ENCODE measurements at places on chromosomes 1 and 21. TPM values are rescaled to one million over a fixed set of nuclear protein-coding genes. Genes with fewer than 3 reads are reported as not detected.

DNA sequence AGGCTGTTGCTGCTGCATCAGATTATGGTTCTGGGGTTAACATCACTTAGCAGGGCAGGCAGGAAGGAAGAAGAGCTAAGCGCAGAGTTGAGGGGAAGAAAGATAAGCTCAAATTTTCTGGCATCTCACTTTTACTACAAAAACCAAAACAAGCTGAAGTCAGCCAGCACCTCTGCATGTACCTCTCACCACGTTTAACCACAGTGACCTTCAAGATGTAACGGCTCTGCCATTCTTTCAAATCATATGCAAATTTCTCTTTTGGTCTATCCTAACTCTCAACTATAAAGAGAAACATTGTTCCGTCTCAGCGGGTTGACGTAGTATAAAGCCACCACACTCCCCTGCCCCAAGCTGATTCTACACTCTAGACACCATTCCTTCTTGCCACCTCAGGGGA, 154.4 kb downstream of the OMA1 start:
- no peak for DNase-seq

- no peak for DNase-seq
Observed at GRCh38 chr21:45027241-45028196, 46.9 kb upstream of the ADARB1 start.

Gene SPRR5
- total RNA-seq = not detected

Gene TNFRSF25
- 10.3 TPM for total RNA-seq

- DNase-seq = no peak
Observed at GRCh38 chr21:36643374-36644250, 55.3 kb upstream of the SIM2 start.

DNA sequence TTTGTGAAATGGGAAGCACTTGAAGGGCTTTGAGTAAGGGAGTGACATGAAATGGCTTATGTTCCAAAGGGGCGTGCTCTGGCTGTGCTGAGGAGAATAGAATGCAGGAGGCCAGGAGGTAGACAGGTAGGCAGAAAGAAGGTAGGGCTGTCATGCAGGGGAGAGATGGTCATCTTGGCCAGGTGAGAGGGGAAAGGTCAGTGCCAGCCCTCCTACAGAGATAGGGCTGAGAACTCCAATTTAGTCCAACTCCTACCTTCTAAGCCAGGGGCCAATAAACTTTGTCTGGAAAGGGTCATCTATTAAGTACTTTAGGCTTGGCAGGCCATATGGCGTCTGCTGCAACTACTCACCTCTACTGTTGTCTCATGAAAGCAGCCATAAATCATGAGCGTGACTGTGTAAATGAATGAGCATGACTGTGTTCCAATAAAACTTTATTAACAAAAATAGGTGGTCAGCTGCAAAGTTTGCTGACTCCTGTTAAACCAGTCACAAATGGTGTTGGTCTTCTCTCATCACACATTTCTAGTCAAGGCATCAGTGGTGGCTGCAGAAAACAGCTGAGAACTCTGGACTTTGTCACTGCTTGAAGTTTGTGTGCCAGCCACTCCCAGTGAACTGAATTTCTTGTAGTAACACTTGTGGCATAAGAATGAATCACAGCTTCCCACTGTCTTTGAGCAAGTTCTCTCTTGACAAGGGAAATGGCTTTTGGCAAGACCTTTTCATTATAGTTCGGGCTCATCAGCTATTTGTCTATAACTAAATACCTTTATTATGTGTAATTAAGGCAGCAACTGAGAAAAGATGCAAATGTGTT, 32.0 kb upstream of the CD2 start:
- no peak for DNase-seq

Gene PLA2G2C
- not detected for total RNA-seq

Gene EFNA1
- total RNA-seq = 15.3 TPM

- DNase-seq = no peak
Observed at GRCh38 chr1:3001471-3002348, 19.6 kb upstream of the ACTRT2 start.

- DNase-seq = no peak
Observed at GRCh38 chr1:226310245-226310540, 1.2 kb upstream of the LIN9 start.

GRCh38 chr21:45184869-45185268, 102.8 kb downstream of the POFUT2 start:
- DNase-seq = no peak

GRCh38 chr1:50348449-50349241, 74.6 kb downstream of the DMRTA2 start:
- peak; percentile 77 for DNase-seq

GRCh38 chr1:63847308-63847910, 73.6 kb downstream of the ROR1 start:
- DNase-seq = no peak

DNA sequence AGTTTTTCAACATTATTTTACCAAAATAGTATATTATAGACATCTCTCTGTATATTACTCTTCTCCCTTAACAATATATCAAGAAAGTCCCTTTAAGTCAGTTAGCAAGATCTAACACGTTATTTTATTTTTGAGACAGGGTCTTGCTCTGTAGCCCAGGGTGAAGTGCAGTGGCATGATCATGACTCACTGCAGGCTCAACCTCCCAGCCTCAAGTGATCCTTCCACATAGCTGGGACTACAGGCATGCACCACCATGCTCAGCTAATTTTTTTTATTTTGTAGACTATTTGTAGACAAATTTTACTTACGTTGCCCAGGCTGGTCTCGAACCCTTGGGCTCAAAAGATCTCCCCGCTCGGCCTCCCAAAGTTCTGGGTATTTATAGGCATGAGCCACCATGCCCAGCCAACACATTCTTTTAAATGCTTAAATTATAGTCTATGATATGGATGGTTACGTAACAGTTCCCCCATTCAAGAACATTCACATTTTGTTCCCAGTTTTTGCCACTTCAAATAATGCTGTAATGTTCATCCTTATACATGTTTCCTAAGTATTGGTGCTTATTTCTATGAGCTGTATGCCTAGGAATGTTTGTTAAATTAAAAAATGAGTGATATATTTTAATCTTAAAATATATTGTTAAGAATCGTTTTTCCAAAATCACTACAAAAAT, 70.4 kb downstream of the TUT4 start:
- DNase-seq = no peak

GRCh38 chr21:36079010-36079649, 9.3 kb downstream of the CBR1 start:
- DNase-seq = peak; percentile 34

GRCh38 chr1:87127581-87127980, 201.1 kb upstream of the LMO4 start:
- DNase-seq = no peak

Gene NEGR1
- total RNA-seq = 22.3 TPM

DNA sequence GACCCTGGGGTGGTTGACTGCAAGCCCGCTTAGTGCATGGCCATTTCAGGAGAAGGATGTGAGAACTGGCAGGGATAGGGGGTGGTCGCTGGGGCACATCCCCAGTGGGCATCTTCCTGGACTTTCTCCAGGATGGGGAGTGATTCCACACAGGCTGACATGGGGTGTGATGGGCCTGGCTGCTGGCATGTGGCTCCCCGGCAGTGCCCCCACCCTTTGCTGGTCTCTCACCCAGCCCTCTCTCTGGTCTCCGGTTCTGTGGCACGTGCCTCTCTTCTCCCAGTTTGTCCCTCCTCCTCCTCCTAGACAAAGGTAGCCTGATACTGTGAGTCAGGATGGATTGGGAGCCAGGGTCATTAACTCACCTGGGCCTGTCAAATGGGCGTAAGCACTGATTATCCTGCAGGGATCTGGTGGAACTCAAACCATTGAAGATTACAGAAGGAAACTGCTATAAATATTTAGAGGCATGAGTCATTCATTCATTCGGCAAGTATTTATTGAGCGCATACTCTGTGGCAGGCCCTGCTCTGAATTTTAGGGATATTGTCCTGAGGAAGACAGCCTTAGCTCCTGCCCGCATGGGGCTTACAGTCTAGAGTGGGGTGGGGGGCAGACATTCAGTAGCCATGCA, 23.6 kb upstream of the EPS8L3 start:
- no peak for DNase-seq

GRCh38 chr1:206939131-206939530, 7.1 kb downstream of the PIGR start:
- no peak for DNase-seq

GRCh38 chr1:154182344-154183045, 9.4 kb downstream of the TPM3 start:
- DNase-seq = peak; percentile 86

DNA sequence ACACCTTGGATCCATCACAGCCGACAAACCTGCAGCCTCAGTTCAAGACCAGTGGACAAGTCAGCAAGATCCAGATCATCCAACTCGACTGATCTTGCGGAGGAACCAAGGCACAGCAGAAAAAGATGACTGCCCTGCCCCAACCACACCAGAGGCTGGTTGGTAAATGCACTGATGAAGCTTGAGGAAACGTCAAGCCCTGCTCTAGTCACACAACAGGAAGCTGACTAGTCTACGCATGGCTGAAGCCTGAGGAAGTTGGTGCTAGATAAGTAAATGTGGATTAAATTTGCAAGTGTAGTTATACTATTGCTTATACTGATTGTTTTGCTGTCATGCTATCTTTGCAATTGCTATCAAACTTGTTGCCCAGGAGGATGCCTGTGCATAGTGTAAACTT, 89.0 kb downstream of the LIPI start:
- DNase-seq = no peak

Gene PDE4B
- 17.5 TPM for total RNA-seq

DNA sequence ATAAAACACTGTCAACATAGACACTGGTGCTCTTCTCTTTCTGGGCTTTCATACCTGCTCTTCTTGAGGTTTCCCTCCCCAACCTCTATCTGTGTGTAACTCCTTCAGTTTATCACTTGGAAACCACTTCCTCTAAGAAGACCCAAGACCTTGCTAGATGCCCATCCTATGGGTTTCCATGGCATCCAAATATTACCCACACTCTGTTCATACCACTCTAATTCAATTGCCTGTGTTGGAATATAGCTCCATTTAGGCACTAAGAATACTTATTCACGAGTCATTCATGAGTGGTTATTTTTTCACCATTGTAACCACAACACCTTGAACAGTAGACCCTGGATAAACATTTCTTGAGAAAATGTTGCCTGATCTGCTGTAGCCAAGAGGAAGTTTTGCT, 231.1 kb upstream of the SGIP1 start:
- DNase-seq = no peak

GRCh38 chr21:43025636-43026180, 49.9 kb downstream of the CBS start:
- no peak for DNase-seq

GRCh38 chr1:62528015-62528414, 69.3 kb upstream of the ANGPTL3 start:
- peak; percentile 17 for DNase-seq

GRCh38 chr1:207868251-207868773, 42.6 kb downstream of the CD34 start:
- DNase-seq = peak; percentile 56

- DNase-seq = peak; percentile 57
Observed at GRCh38 chr1:247357781-247358211, 26.1 kb upstream of the ZNF496 start.

DNA sequence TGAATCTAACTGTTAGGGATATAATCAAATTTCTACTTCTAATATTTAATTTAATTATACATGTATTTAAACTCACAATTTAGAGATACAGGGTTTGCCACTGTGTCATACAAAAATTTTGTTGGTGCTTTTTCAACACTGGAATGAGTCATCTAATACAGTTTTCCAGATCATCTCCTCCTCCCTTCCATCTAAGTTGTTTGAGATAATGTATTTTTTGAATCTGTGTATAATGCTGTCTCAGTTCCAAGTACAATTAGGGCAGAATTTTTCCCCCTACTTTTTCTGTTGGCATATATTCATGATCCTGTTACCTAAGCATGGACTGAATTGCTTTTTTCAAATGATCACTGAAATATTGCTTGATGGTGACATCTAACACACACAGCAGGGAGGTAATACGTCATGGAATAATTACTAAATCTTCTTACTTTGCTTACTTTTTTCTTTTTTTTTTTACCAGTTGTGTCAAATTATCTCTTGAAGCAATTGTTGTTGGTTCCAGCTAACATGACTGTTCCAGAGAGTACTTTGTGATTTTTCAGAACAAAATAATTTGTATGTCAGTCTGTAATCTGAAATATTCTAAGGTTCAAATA, 146.0 kb downstream of the MAGI3 start:
- DNase-seq = peak; percentile 22

Gene VWA5B1
- 0.04 TPM for total RNA-seq

DNA sequence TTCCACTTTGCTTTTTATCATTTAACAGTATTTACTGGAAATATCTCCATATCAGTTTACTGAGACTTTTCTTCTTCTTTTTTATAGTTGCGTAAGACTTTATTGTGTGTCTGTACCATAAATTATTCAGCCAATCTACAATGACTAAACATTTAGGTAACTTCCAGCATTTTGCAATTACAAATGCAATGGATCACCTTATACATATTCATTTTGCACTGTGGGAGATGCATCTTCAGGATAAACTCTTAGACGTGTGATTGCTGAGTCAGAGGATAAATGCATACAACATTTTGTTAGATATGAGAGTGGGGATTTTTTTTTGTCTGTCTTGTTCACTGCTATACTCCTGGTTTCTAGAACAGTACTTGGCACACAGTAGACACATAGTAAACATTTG, 95.7 kb upstream of the GCLM start:
- DNase-seq = no peak

GRCh38 chr1:51714374-51715019, 97.6 kb downstream of the OSBPL9 start:
- no peak for DNase-seq

Gene PGLYRP4
- not detected for total RNA-seq

Gene BRDT
- not detected for total RNA-seq

Gene OR10J1
- not detected for total RNA-seq

Gene KIF1B
- 119 TPM for total RNA-seq

GRCh38 chr1:162893612-162893908, 32.6 kb upstream of the CCDC190 start:
- no peak for DNase-seq

Gene ZBTB8A
- total RNA-seq = 10.6 TPM

Gene PTPN22
- total RNA-seq = 0.35 TPM

DNA sequence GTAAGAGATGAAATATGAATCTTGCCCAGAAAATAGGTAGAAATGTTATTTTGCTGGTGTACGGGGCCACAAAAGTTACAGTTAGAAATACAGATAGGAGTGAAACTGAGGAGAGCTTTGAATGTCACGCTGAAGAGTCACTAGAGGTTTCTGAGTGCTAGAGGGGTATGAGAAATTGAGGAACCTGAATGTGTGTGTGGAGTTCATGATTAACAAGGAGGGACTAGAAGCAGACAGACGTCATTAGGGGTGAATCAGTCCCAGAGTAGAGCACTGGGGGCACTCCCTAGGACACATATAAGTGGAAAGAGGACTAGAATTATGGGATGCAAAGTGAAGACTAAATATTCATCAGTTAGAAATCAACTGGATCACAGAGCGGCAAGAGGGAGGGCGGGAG, 188.9 kb upstream of the MAP1LC3C start:
- DNase-seq = no peak

Gene HSD3B1
- total RNA-seq = 0.53 TPM

GRCh38 chr21:36162631-36163030, 6.0 kb downstream of the DOP1B start:
- DNase-seq = no peak

DNA sequence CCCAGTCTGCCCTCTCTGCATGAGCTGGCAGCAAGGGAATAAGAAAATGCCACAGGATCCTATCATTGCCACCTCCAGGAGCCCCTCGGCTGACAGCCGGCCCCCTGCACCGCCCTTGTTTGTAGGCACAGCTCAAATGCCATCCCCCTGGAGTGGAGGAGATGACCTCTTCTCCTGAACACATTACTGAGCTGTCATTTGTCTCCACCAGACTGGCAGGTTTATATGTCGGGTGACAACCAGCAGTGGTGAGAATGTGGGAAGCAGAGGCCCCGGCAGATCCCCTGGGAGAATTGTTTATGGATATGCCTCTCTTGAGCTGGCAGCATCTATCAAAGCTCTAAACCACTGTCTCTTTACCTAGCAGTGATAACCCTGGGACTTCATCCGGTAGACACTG, 135.4 kb upstream of the FMN2 start:
- no peak for DNase-seq

All from muscle of leg (tissue), 16 donors.